ENCODE measurements at places on chromosomes 7 and 10.

DNA sequence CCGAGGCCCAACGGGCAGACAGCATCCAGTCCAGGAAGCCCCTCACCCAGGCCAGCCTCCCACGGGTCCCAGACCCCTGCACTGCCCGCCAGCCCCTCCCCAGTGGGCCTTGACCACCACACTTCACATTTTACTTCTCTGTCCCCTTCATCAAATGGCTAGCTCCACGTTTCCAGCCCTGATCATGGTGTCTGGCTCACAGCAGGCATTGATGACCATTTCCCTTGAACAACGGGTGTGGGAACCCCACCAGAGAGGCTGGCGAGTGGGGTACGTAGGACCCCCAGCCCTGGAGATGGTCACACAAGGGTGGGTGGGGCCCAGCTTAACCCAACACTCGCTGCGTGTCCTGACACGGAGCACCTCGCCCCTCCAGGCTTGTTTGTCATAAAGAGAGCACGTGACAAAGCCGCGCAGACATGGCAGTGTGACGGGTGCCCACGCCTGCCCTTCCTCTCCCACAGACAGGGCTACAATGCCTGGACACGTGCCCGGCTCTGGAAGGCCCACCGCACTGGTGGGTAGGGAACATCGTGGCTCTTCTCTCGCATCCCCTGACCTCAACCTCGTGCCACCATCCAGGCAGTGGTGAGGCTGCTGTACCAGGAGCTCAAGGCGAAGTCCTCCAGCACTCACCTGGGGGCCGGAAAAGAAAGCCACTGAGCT is 267.7 kb downstream of the MAD1L1 start:
- no peak for DNase-seq

- DNase-seq, result no peak
These were observed 21.0 kb upstream of the C10orf90 start for GRCh38 chr10:126691456-126691855.

GRCh38 chr7:129431911-129432643 is 2.2 kb upstream of the STRIP2 start:
- no peak for DNase-seq

- no peak for DNase-seq
These were observed 8.5 kb upstream of the ANKRD61 start for GRCh38 chr7:6022707-6023106.

- no peak for DNase-seq
These were observed 508.9 kb downstream of the SUGCT start for GRCh38 chr7:40643664-40644063.
